ENCODE measurements at places on chromosomes 13 and 19.
A peak's percentile ranks its signal among the peaks of the same experiment; 100 is the strongest.

- peak; percentile 75 for DNase-seq
Observed at GRCh38 chr19:8505680-8506401, 3.4 kb upstream of the PRAM1 start.

DNA sequence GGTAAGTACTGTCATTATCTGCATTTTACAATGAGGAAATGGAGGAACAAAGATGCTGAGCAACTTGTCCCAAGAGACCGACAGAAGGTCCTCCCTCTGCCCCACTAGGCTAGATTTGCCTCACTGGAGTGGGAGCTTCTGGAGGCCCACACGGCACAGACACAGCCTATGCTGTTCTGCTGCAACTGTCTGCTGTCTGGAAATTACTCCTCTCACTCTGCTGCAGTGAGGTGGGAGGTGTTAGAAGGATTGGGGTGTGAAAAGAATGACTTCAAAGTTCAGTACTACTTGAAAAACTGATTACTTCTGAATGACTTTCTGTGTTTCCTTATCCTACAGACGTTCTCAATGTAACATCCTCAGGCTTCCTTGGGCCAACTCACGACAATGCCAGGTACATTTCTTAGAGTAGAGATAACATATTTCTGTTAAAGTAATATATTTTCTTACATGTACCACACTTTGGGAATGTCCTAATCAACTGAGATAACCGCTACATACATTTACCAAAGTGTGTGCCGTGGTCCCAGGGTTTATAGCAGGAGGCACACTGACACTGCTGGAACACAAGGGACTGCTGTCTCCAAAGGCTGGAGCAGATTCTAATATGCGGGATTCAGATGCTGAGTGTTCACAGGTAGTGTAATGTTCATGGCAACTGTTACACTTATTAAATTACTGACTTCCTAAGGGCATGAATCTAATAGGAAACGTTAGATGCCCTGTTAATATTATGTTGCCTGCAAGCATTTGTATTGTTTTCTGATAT lies 53.5 kb upstream of the WASF3 start:
- DNase-seq: no peak

- no peak for DNase-seq
Observed at GRCh38 chr13:77398825-77399620, 72.1 kb upstream of the MYCBP2 start.

DNA sequence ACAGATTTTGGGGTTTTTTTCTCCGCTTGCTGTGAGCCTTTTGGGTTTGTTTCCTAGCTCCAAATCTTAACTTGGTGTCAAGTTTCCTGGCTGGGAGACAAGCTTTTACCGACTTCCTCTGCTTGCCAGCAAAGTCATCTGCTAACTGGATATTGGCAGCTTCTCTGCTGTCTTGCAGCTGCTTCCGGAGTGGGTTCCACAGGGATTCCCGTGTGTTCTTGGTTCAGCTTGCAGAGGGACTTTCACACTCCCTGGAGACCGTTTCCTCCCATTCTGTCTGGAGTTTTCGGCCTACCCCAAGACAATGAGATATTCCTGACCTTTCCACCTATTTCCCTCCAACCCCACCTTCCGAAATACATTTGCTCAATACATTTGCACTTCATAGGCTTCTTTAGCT lies 2.2 kb upstream of the COLGALT1 start:
- DNase-seq: no peak

- no peak for DNase-seq
Observed at GRCh38 chr13:101486708-101487437, 34.4 kb downstream of the ITGBL1 start.

GRCh38 chr13:104871456-104871855 lies 1664.0 kb downstream of the EFNB2 start:
- peak; percentile 35 for DNase-seq

- peak; percentile 76 for DNase-seq
Observed at GRCh38 chr19:53865918-53866864, 1.5 kb upstream of the MYADM start.

DNA sequence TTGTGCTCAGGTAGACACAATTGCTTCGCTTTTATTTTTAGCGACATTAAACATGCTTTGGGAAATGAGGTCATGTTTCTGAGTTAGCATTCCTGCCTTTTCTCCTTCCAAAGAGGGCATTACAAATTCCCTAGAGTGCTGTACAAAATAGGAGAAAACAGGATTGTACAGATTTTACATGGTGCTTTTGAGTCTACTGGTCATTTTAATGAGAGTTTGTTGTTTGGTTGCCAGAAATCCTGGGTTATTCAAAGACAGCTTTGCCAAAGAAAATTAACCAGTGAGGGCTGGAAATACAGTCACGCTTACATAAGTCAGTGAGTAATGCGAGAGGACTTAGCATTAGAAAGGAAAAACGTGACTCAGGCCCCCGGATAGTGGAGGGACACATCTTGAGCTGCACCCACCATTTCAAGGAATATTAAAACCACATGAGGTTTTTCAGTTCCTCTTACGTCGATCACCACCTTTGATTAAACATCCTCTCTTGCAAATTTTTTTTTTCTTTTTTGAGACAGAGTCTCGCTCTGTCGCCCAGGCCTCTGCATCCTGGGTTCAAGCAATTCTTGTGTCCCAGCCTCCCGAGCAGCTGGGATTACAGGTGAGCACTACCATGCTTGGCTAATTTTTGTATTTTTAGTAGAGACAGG lies 55.4 kb downstream of the SACS start:
- DNase-seq: peak; percentile 56

DNA sequence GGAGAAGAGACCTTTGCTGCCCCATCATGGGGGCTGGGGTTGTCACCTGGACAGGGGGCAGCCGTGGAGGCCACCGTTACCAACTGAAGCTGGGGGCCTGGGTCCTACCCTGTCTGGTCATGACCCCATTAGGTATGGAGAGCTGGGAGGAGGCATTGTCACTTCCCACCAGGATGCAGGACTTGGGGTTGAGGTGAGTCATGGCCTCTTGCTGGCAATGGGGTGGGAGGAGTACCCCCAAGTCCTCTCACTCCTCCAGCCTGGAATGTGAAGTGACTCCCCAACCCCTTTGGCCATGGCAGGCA lies 9.0 kb downstream of the EGLN2 start:
- no peak for DNase-seq

DNA sequence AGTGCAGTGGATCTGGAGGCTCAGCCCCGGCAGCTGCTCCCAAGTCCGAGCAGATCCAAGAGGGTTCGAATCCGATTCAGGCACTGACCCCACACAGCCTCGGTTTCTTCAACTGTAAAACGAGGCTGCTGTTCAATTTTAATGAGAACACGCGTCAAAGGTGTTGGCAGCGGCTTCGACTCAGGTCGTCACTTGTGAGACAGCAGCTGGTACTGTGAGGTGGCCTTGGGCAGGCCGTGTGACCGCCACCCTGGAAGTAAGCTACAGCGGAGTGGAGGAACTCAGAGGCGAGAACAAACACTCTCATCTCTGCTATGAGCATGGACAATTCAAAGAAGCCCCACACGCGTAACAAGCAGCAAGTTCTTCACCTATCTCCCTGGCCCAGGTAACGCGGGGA lies 9.7 kb downstream of the MAP2K2 start:
- no peak for DNase-seq

DNA sequence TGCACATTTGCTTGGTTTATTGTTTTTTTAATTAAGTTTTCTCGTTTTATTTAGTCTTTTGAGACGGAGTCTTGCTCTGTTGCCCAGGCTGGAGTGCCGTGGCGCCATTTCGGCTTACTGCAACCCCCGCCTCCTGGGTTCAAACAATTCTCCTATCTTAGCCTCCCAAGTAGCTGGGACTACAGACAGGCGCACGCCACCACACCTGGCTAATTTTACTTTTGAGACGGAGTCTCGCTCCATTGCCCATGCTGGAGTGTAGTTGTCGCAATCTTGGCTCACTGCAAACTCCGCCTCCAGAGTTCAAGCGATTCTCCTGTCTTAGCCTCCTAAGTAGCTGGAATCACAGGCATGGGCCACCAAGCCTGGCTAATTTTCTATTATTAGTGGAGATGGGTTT lies 1.3 kb downstream of the RPS9 start:
- no peak for DNase-seq

DNA sequence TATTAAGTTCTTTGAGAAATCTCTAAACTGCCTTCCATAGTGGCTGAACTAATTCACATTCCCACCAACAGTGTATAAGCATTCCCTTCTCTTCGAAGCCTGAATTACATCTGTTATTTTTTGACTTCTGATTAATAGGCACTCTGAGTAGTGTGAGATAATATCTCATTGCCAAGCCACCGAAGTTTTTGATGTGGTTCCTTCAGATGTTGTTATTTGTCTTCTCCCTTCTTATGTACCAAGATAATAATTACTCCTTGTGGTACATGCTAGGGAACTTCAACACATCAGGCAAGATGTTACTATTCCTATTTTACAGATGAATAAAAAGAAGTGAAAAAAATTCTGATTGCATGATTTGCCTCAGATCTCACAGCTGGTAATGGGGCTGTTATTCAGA lies 70.9 kb downstream of the KCTD12 start:
- DNase-seq: no peak

- DNase-seq: no peak
Observed at GRCh38 chr13:43495732-43496131, 291.0 kb downstream of the ENOX1 start.

GRCh38 chr19:57010541-57010940 lies 109.2 kb upstream of the USP29 start:
- no peak for DNase-seq

- DNase-seq: peak; percentile 79
Observed at GRCh38 chr19:49502866-49503581, 6.8 kb downstream of the RPS11 start.

DNA sequence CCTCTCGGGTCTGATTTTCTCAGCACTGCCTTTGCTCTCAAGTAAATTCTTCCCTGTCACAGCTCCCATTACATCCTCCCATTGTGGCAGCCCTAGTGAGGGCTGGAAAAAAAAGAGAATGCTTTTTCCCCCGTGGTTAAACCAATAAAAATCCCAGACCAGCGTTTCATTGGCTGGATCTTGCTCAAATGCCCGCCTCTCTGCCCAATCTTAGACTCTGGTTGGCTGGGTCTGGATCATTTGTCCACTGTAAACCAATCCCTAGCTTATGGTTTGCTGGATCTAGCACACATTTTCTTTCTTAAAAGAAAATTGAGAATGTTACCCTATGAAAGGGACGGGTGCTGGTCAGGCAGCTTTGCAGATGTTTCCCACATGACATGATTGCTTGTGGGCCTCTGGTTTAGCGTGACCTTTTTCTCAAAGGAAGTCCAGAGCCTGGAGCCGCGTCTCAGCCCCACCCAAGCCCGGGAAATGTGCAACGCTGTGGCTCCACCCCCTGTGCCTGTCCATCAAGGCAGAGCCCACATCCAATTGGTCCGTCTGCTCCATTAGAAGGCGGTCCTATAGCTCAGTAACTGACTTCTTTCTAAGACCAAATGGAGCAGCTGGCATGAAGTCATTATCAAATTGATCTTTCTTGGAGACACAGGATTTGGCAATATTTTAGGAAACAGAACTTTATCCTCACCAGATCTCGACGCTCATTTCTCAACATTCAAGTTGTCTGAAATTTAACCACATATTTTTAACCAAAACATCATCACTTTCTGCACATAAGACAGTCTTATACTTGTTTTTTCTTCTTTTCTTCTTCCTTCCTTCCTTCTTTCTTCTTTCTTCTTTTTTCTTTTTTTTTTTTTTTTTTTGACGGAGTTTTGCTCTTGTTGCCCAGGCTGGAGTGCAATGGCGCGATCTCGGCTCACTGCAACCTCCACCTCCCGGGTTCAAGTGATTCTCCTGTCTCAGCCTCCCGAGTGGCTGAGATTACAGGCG lies 2.6 kb upstream of the MCEMP1 start:
- peak; percentile 93 for DNase-seq

- peak; percentile 33 for DNase-seq
Observed at GRCh38 chr19:48810151-48810550, 678 bp downstream of the BCAT2 start.

- no peak for DNase-seq
Observed at GRCh38 chr13:36055366-36055765, 75.8 kb downstream of the DCLK1 start.

- DNase-seq: peak; percentile 87
Observed at GRCh38 chr19:10388957-10389356, 8.6 kb upstream of the TYK2 start.

GRCh38 chr19:397941-398706 lies 10.8 kb downstream of the C2CD4C start:
- DNase-seq: no peak

GRCh38 chr19:17294051-17294891 lies 9.0 kb downstream of the ABHD8 start:
- peak; percentile 70 for DNase-seq

DNA sequence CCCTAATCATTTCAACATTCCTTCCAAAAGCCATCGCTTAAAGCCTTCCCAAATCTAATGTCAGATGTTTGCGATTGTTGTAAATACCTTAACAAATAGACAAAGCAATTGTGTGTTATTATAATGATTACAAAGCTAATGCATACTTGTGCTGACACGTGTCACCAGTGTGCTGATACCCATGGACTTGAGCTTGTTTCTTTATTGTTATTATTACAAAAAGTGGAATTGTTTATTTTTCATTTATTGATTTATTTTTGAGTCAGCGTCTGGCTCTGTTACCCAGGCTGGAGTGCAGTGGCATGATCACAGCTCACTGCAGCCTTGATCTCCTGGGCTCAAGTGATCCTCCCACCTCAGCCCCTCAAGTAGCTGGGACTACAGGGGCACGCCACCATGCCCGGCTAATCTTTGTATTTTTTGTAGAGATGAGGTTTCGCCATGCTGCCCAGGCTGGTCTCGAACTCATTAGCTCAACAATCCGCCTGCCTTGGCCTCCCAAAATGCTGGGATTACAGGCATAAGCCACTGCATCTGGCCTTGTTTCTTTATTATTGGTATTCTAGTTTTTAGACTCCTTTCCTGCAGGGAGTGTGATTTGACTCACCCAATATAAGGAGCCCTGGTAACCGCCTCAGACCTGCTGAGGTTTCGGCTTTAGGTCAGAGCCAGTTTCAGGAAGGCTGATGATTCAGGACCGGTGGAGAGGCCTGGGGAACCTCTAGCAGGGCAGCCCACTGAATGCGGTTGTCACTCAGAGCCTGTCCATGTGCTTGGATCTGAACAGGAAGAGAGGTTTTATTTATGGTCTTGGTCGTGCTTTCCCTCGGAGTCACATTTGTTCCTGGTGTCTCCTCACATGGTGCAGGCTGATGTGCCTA lies 2.1 kb upstream of the FBXO17 start:
- DNase-seq: no peak

- peak; percentile 60 for DNase-seq
Observed at GRCh38 chr13:61880578-61881283, 465.1 kb upstream of the PCDH20 start.

DNA sequence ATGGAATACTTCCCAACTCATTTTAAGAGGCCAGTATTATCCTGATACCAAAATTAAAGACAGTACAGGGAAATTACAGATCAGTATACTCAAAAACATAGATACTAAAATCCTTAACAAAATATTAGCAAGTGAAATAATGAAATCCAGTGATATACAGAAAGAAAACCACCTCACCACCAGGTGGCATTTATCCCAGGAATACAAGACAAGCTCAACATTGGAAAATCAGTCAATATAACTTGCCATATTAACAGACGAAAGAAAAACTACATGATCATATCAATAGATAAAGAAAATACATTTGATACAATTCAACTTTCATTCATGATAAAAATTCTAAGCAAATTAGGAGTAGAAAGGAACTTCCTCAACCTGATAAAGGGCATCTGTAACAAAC lies 6.7 kb upstream of the GNA15 start:
- DNase-seq: peak; percentile 71

Measured in hematopoietic multipotent progenitor cell treated with erythropoietin and hydrocortisone succinate and interleukin-3 and kit ligand, for 6 days (in vitro differentiated cells).